ENCODE measurements at places on chromosomes 4 and X. TPM values are rescaled to one million over a fixed set of nuclear protein-coding genes. Genes with fewer than 3 reads are reported as not detected.
A peak's percentile ranks its signal among the peaks of the same experiment; 100 is the strongest.

DNA sequence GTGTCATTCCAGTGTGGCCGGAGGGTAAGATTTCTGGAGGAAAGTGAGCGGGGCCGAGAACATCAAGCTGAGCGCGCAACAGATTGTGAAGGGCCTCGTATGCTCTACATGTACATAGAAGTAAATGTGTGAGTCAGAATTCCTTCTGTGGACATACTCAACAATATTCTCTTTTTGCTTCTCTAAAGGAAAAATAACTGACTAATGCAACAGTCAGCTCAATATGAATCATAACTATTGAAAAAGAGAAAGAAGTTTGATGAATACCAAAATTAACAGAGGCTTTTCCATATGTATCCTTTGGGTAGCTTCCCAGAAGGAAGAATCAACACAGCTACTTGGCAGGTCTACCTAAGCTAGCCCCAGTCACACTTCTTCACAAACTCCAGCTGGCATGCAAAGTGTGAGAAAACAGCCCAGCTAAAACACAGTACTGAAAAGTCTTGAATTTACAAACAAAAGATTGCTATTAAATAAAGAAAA, 87.5 kb upstream of the ZFP42 start:
- H3K4me1 ChIP-seq, result no peaks in the 10 kb centered on the region
- H3K27ac ChIP-seq, result no peak overlapping the region
- H3K27me3 ChIP-seq, result no peaks in the 10 kb centered on the region
- no peak overlapping the region for H3K4me3 ChIP-seq
- no peak for DNase-seq

GRCh38 chr4:7359400-7360062, 75.2 kb downstream of the PSAPL1 start:
- DNase-seq, result no peak
- no peaks in the 10 kb centered on the region for H3K36me3 ChIP-seq
- H3K4me1 ChIP-seq, result no peaks in the 10 kb centered on the region
- H3K27me3 ChIP-seq, result peaks cover 10% of the 10 kb centered on the region
- no peak overlapping the region for H3K27ac ChIP-seq

DNA sequence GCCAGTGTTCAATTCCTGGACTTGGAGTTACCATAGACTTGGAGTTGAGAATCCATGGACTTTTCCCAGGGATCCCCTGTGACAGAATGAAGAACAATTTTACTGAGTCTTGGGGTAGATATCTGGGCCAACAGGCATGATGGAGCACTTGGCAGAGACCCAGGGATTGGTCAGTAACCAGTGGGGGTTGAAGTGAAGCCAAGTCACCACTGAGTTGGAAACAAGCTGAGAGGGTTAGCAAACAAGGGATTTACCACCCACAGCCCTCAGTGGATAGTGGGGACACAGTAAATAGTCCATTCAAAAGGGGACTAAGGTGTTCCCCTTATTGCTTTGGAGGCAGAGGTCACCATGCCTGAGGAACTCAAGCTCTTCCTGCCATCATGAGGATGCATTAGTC, 281.7 kb downstream of the PPP1R2C start:
- H3K27me3 ChIP-seq, result no peaks in the 10 kb centered on the region
- no peak overlapping the region for H3K4me3 ChIP-seq
- no peaks in the 10 kb centered on the region for H3K4me1 ChIP-seq
- H3K36me3 ChIP-seq, result no peaks in the 10 kb centered on the region
- H3K27ac ChIP-seq, result no peak overlapping the region
- DNase-seq, result no peak

GRCh38 chrX:103098488-103098887, 5.5 kb upstream of the NXF3 start:
- no peaks in the 10 kb centered on the region for H3K36me3 ChIP-seq
- no peaks in the 10 kb centered on the region for H3K4me1 ChIP-seq
- H3K27me3 ChIP-seq, result no peaks in the 10 kb centered on the region
- DNase-seq, result no peak
- no peak overlapping the region for H3K27ac ChIP-seq
- no peak overlapping the region for H3K4me3 ChIP-seq

DNA sequence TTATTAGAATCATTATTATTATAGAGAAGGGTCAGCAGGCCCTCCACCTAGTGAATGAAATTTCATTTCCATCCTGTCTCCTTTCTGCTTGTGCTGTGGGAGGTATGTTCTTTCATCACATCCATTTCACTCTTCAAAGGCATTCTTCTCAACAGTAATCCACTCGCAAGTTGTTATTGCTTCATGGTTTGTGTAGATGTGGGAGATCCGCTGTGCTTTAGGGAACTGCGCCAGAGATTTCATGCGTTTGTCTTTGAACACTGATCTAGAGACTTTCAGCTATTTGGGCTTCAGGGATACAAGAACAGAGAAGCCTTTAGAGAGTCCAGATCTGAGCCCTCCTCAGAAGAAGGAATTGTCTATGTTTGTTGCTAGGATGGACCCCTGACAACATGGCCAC, 53.5 kb upstream of the PUDP start:
- H3K36me3 ChIP-seq, result no peaks in the 10 kb centered on the region
- H3K27me3 ChIP-seq, result no peaks in the 10 kb centered on the region
- no peak overlapping the region for H3K27ac ChIP-seq

TMEM175 gene
- 1.6 TPM for total RNA-seq

GRCh38 chr4:77437079-77437478, 168.5 kb upstream of the CXCL13 start:
- no peak overlapping the region for H3K4me3 ChIP-seq
- DNase-seq, result no peak
- no peak overlapping the region for H3K27ac ChIP-seq
- no peaks in the 10 kb centered on the region for H3K4me1 ChIP-seq
- H3K36me3 ChIP-seq, result no peaks in the 10 kb centered on the region

GRCh38 chr4:2337896-2338295, 76.0 kb upstream of the MXD4 start:
- DNase-seq, result no peak
- H3K36me3 ChIP-seq, result no peaks in the 10 kb centered on the region
- no peak overlapping the region for H3K4me3 ChIP-seq
- peaks cover 7% of the 10 kb centered on the region for H3K27me3 ChIP-seq
- no peaks in the 10 kb centered on the region for H3K4me1 ChIP-seq
- no peak overlapping the region for H3K27ac ChIP-seq

KLKB1 gene
- 0.59 TPM for total RNA-seq

- no peak overlapping the region for H3K4me3 ChIP-seq
- DNase-seq, result no peak
- no peaks in the 10 kb centered on the region for H3K36me3 ChIP-seq
- H3K27ac ChIP-seq, result no peak overlapping the region
- no peaks in the 10 kb centered on the region for H3K27me3 ChIP-seq
- H3K4me1 ChIP-seq, result no peaks in the 10 kb centered on the region
Measured at GRCh38 chr4:89353514-89353913, 45.9 kb upstream of the GPRIN3 start.

GRCh38 chr4:163663454-163664225, 169.2 kb downstream of the TMA16 start:
- no peaks in the 10 kb centered on the region for H3K27me3 ChIP-seq
- no peaks in the 10 kb centered on the region for H3K4me1 ChIP-seq
- no peaks in the 10 kb centered on the region for H3K36me3 ChIP-seq
- H3K27ac ChIP-seq, result no peak overlapping the region
- DNase-seq, result no peak

ADRA2C gene
- 43.8 TPM for total RNA-seq

DNA sequence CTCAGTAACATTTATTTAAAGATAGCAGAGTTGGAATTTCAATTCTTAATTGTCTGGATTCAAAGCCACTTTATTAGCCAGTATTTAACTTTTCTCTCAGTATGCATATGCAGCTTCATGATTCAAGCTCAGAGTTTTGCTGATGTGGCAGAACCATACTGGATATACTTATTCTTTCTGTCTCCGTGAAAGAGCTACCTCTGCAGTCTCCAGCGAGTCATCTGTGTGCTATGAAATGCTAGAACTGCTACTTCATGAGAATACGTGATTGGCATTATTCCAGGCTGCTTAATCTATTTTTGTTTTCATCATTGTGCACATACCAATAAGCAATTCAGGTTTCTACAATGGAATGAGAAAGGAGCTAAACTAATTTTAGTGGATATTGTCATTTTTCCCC, 743.7 kb downstream of the C4orf33 start:
- DNase-seq, result no peak
- H3K4me3 ChIP-seq, result no peak overlapping the region
- H3K27ac ChIP-seq, result no peak overlapping the region
- H3K36me3 ChIP-seq, result no peaks in the 10 kb centered on the region
- H3K4me1 ChIP-seq, result no peaks in the 10 kb centered on the region

- H3K27ac ChIP-seq, result no peak overlapping the region
- peaks cover 14% of the 10 kb centered on the region for H3K36me3 ChIP-seq
- H3K4me1 ChIP-seq, result peaks cover 7% of the 10 kb centered on the region
- no peaks in the 10 kb centered on the region for H3K27me3 ChIP-seq
Measured at GRCh38 chrX:71128166-71128833, 9.9 kb downstream of the MED12 start.

- no peak overlapping the region for H3K4me3 ChIP-seq
- no peak for DNase-seq
Measured at GRCh38 chrX:118221270-118221669, 104.7 kb upstream of the KLHL13 start.

ETDB gene
- not detected for total RNA-seq

DNA sequence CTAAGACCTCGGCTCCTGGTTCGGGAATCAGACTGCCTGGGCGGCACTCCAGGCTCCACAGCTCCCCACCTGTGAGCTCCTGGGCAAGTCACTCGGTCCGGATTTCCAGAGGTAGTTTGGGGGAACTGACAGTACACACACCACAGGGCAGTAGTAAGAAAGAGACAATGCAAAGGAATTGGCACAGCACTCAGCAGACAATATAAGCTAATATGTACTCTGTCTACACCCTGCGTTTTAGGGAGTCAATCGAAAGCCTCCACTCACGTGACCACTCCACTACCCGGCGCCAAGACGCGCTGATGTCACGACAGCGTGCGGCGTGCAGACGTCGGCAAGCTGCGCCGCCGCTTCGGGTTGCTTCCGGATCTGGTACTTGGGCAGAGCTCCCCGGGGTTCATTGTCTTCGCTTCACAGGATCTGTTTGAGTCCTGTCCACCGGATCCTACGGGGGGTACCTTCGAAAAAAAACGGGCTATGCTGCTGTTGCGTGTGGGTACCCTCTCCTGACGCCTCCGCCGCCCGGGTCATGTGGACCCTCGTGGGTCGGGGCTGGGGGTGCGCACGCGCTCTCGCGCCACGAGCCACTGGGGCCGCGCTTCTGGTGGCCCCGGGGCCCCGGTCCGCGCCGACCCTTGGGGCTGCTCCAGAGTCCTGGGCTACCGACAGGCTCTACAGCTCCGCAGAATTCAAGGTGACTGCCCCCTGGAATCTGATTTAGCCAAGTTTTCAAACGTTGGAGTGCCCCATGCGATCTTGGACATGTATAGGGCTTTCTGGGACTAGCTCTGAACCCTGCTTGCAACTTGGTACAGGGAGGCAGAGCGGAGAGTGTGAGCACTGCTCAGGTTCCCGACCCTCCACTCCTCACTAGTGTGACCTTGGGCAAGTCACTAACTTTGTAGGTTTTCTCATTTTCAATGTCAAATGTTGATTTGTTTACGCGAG, at the start of gene GUF1:
TSS of gene GUF1 (plus strand) at position 327 of the 948 bp plus-strand sequence. CDS start at position 530, 203 bp downstream.
- peaks cover 24% of the 10 kb centered on the region for H3K4me1 ChIP-seq
- peak within 1 kb of the TSS; percentile 67 for H3K4me3 ChIP-seq
- peak within 1 kb of the TSS; percentile 93 for H3K27ac ChIP-seq

DNA sequence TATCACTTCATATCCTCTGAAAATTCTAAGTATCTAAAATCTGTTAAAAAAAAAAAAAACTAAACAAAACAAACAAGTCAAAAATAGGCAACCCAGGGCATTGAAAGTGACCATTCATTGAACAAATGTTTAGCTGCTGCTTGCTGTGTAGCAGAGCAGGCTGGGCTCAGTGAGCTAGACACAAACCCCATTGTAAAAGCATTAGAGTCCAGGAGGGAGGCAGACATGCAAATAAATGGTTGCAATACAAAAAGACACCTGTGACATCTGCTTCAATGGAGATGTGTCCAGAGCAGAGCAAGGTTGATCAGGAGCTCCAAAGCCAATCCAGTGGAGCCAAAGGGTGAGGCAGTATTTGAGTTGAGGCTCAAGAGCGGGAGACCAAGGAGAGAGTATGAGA, 267.3 kb upstream of the GATB start:
- no peaks in the 10 kb centered on the region for H3K4me1 ChIP-seq
- no peak for DNase-seq
- H3K36me3 ChIP-seq, result no peaks in the 10 kb centered on the region
- H3K27ac ChIP-seq, result no peak overlapping the region

ETDC gene
- not detected for total RNA-seq

ARMCX4 gene
- total RNA-seq, result not detected

- H3K4me3 ChIP-seq, result no peak overlapping the region
- no peaks in the 10 kb centered on the region for H3K4me1 ChIP-seq
- H3K27ac ChIP-seq, result no peak overlapping the region
- H3K36me3 ChIP-seq, result no peaks in the 10 kb centered on the region
Measured at GRCh38 chr4:58136604-58137003, 1026.4 kb upstream of the IGFBP7 start.

GRCh38 chr4:12658146-12658545, 826.0 kb downstream of the RAB28 start:
- H3K4me1 ChIP-seq, result no peaks in the 10 kb centered on the region
- no peaks in the 10 kb centered on the region for H3K36me3 ChIP-seq
- H3K27ac ChIP-seq, result no peak overlapping the region

DNA sequence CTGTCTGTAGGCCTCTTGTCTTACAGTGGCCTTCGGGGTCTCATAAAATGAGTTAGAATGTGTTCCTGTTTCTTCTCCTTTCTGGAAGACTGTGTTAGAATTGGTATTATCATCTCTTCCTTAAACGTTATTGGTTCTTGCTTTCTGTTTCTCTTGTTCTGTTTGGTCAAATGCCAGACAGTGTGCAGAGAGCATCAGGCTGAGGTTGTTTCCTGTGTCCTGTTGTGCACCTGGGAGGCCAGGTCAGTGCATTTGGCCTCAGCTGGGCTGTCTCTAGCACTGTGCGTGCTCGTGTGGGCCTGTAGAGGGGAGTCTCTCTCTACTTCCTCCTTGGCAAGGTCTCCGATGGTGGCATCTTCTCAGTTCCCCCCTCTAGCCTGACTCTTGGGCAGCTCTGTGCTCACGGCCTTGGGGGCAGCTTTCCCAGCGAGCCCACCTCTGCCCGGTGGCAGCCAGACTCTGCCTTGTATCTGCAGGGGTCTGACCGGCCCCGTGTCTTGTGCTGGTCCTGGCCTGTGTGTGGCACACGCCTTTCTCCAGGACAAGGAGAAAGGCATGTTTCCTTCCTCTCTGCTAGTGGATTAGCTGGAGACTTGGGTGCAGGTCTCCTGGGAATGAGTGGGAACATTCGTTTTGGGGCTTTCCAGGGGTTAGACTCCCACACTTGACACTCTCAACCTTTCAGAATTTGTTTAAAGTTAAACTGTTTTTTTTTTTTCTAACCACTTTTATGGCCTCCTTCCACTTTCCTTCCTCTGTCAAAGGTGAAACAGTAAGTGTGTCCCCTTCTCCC, 62.3 kb downstream of the FAM193A start:
- no peaks in the 10 kb centered on the region for H3K27me3 ChIP-seq
- H3K4me1 ChIP-seq, result peaks cover 68% of the 10 kb centered on the region
- H3K4me3 ChIP-seq, result no peak overlapping the region
- H3K36me3 ChIP-seq, result peaks cover 6% of the 10 kb centered on the region
- no peak for DNase-seq

STAP1 gene
- not detected for total RNA-seq

DNA sequence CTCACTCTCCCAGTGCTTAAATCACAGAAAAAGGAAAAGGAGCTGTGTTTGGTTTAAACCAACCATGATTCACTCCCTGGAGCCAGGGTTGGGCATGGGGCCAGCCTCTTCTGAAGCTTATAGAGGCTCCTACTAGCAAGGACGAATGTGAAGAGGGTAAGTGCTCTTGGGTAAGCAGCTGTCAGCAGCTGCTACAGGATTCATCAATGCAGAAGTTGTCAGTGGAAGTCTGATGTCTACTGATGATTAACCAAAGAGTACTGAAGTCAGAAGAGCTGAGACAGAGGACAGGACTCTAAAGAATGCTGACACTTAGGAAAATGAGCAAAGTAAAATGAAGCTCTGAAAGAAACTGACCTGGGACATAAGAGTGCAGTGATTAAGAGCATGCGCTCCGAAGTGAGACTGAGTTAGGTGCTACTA, 32.7 kb upstream of the JADE1 start:
- H3K36me3 ChIP-seq, result no peaks in the 10 kb centered on the region
- no peak overlapping the region for H3K27ac ChIP-seq
- no peak for DNase-seq
